ENCODE measurements at places on chromosomes 3 and 15.

DNA sequence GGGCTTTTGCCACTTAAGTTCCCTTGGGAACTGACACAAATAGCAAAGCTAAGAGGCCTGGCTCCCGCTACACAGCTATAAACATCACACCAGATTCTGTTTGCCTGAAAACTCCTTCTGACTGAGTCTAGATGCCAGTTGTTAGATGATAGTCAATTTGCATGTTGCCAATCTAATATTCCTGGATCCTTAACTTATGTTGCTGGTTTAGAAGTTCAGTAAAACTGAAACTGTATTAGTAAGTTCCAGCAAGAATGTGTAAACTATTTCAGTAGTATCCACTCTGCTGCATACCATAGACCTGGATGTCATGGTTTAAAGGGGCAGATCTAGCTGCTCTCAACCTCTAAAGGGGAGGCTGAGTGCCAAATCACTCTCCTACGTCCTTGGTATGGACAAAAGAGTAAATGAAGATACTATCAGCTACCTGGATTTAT is 27.1 kb upstream of the LACTB start:
- DNase-seq: no peak

DNA sequence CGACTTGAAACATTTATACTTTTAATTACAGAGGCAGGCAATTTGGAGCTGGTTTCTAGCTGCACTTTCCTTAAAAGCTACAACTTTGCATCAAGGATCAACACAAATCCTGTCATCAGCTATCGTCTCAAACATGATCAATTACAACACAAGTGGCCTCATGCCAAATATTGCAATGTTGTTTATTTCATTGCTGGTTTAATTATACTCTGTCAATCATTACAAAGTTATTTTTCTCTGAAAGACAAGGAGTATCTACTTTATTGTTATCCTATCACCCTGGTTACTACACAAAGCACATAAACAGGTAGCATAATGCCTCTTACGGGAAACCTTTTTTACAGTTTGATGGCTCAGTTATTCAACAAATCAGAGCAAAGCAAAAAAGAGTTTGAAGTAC is 58.0 kb upstream of the FOXB1 start:
- DNase-seq: no peak

DNA sequence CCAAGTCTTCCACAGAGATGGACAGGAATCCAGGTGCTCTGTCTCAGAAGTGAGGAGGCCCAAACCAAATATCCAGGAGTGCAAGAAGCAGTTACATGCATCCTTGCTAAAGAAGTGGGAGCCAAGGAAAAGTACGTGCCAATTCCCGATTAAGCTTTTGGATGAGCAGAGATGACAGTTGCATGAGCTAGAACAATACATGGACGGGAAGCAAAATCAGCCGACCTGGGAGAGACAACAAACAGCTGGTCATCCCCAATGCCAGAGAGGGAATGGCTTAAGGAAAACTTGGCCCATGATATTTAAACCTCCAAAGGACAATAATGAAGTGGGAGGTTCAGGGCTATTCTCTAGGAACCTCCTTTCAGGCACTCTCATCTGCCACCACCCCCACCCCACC is 86.0 kb upstream of the ABHD17C start:
- no peak for DNase-seq

GRCh38 chr15:57388464-57388863 is 12.2 kb downstream of the CGNL1 start:
- DNase-seq: no peak

GRCh38 chr3:26522919-26523318 is 99.7 kb upstream of the LRRC3B start:
- DNase-seq: no peak

All from NCI-H2029 treated with DMSO at 0.1 percent for 48 hours (cell line).